ENCODE measurements at places on chromosomes 16 and 17. TPM values are rescaled to one million over a fixed set of nuclear protein-coding genes. Genes with fewer than 3 reads are reported as not detected.

The RNF213 gene
- 342 TPM for total RNA-seq

The ATP5PD gene
- 239 TPM for total RNA-seq

The TAC4 gene
- not detected for total RNA-seq

The KRTAP4-3 gene
- not detected for total RNA-seq

The ALOX12 gene
- not detected for total RNA-seq

The CACNB1 gene
- 17.1 TPM for total RNA-seq

The RGS9 gene
- total RNA-seq: 2.3 TPM

The CCL13 gene
- not detected for total RNA-seq

The MYLK3 gene
- total RNA-seq: not detected

The CA5A gene
- not detected for total RNA-seq

The EPX gene
- total RNA-seq: not detected

The CIITA gene
- total RNA-seq: 20.4 TPM

The ZNF597 gene
- total RNA-seq: 2.4 TPM

The DNAI2 gene
- 1.4 TPM for total RNA-seq

The PYDC1 gene
- total RNA-seq: not detected

The DNAH17 gene
- total RNA-seq: 0.55 TPM
